ENCODE measurements at places on chromosomes 6 and 20.

DNA sequence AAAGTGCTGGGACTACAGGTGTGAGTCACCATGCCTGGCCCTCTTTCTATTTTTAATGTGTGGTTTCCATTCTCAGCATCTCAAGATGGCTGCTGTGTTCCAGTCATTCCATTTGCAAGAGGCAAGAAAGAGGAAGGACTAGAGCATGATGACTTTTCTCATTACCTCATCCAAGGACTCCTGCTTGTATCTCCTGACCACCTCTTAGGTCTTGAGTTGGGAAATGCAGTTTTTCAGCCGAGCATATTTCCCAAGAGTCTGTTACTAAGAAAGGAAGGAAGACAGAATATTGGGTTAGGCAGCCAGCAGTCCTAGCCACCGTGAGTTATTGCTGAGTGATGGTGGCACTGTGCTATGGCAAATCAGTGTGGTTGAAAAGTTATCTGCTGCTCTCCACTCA is 108.4 kb upstream of the INSM1 start:
- DNase-seq: peak; percentile 56

GRCh38 chr6:39312912-39313525 is 1.2 kb downstream of the KCNK17 start:
- no peak for DNase-seq

- DNase-seq: no peak
Measured at GRCh38 chr6:36631326-36632011, 37.3 kb downstream of the SRSF3 start.

DNA sequence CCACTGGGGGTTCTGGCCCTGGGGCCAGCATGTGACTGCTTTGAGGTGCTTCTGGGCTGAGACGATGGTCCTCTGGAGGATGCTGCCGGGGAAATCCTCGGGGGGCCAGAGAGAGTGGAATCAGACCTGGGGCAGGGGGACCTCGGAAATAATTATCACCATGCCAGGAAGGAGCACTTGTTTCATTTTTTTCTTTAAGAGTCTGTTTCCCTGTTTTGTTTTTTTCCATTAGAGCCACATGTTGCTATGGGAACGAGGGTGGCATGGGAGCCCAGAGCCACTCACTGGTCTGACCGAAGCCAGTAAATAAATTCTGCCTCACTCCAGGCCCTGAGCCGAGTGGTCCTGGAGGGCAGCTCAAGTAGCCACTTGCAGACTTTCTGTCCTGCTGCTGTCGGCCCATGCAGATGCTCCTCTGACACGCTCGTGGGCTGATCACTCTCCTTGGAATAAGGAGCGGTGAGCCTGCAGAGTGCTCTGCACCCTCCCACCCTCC is 365.1 kb downstream of the ZFAND3 start:
- no peak for DNase-seq

- DNase-seq: peak; percentile 3
Measured at GRCh38 chr6:109891924-109892323, 86.2 kb upstream of the GPR6 start.

- DNase-seq: no peak
Measured at GRCh38 chr6:145898376-145898775, 65.8 kb downstream of the SHPRH start.

GRCh38 chr6:163667372-163668060 is 253.0 kb downstream of the QKI start:
- DNase-seq: peak; percentile 37

GRCh38 chr6:128282961-128283360 is 237.4 kb downstream of the PTPRK start:
- no peak for DNase-seq

DNA sequence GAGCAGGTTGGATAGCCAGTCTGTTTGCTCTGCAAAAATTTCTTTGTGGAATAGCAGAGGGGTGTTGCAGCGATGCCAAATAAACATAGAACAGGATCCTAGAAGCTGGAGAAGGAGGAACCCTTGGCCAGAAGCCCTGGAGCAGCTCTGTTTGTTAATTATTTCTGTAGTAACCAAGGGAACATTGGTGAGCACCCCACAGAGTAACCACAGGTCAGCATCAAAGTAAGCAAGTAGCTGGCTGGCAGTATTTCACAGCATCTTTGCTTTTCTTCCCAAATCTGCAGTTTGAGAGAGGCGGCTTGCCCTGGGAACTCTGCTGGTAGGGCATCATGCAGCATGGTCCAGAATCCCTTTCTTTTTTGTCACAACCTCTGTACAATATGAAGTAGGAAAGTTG is 12.7 kb upstream of the APMAP start:
- no peak for DNase-seq

DNA sequence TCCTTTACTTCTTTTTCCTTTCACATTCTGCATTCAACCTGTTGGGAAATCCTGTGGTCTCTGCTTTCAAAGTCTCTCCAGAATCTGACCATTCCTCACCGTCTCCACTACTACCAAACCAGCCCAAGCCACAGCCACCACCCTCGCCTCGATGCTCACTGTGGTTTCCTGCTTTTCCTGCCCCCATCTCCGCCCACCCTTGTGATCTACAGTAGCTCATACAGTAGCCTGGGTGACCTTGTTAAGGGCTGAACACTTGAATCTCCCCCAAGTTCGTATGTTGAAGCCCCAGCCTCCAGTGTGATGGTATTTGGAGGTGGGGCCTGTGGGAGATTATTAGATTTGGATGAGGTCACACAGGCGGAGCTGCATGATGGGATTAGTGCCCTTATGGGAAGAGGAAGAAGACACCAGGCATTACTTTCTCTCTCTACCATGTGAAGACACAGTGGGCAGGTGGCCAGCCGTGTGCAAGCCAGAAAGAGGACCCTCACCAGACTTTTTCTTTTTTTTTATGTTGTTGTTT is 189.0 kb upstream of the UST start:
- DNase-seq: peak; percentile 19

DNA sequence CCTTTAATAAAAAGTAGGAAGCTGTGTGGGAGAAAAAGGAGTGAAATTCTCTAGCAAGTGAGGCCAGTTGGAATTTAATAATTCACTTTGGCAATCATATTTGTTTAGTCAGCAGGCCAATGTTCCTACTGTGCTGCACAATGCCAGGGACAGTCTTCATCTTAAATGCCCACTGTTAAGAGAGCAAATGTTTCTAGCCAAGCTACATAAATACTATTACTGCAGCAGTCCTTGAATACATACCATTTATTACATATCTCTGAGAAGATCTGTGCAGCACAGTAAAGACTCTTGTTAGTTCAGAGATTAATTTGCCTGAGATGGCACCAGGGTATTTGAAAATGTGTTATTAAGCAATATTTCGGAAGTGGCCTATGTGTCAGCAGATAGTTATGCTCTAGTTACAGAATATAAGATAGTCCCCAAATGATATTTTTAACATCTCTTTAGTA is 105.4 kb downstream of the OGFRL1 start:
- DNase-seq: no peak

DNA sequence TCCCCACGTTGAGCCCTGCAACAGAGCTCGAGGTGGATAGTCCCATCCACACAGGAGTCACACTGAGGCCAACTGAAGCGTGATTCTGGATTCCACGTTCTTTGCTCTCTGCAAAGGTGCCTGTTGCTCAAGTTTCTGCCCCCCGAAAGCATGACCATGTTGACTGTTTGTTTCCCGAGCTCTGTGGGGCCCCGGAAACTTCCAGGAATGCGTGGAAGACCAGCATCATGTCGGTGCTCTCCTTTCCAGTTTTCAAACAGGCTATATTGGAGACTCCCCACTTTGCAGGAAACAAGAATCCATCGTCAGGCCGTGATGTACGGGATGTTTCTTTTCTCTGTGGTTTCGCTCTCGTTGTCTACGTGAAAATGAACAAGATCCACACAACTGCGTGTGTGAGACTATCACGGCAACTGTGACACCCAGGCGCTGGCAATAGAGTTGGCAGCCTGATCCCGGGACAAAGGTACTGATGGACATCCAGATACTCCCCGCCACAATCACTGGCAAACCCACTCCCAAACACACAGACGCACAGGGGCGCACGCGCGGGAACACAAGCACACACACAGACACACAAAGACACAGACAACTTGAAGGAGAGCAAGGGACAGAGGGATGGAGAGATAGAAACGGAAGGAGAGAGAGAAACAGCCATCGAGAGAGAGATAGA is 444.6 kb upstream of the DEFB115 start:
- DNase-seq: no peak

GRCh38 chr20:18712882-18713281 is 100.7 kb upstream of the SCP2D1 start:
- DNase-seq: no peak

- no peak for DNase-seq
Measured at GRCh38 chr6:157012355-157012754, 235.2 kb downstream of the ARID1B start.

GRCh38 chr20:51493346-51493791 is 49.1 kb downstream of the NFATC2 start:
- peak; percentile 30 for DNase-seq

- no peak for DNase-seq
Measured at GRCh38 chr20:38156888-38157634, 8.0 kb downstream of the TGM2 start.

- no peak for DNase-seq
Measured at GRCh38 chr6:36155662-36156061, 25.3 kb downstream of the MAPK13 start.

- no peak for DNase-seq
Measured at GRCh38 chr20:60295214-60295613, 337.0 kb downstream of the CDH26 start.
